ENCODE measurements at places on chromosomes 16 and 17.
A peak's percentile ranks its signal among the peaks of the same experiment; 100 is the strongest.

DNA sequence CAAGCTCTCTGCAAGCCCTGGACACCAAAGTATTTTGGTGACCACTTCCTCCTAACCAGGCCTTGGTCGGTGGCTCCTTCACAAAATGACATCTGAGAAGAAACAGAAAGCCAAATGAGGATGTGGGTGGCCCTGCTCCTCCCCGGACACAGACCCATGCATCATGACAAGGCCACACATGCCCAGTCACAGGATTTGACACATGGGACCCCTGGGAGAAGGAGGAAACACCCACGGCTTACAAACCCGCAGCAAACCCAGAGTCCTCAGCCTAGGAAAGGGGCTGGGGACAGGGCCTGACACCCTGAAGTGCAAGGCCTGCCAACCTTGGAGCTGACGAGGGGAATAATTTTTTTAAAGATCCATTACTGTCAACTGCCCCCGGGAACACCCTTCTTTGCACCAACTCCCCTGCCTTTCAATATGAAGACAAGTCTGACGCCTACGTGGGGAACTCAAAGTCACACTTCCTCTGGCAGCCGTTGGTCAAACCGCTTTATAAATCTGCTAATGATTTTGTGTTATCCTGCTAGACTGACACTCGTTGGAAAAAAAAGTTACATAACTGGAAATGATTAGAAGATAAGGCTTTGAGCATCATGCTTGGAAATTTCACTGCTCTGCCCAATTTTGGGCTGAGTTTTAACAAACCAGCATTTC is 41.3 kb downstream of the GAS7 start:
- peak; percentile 43 for DNase-seq

DNA sequence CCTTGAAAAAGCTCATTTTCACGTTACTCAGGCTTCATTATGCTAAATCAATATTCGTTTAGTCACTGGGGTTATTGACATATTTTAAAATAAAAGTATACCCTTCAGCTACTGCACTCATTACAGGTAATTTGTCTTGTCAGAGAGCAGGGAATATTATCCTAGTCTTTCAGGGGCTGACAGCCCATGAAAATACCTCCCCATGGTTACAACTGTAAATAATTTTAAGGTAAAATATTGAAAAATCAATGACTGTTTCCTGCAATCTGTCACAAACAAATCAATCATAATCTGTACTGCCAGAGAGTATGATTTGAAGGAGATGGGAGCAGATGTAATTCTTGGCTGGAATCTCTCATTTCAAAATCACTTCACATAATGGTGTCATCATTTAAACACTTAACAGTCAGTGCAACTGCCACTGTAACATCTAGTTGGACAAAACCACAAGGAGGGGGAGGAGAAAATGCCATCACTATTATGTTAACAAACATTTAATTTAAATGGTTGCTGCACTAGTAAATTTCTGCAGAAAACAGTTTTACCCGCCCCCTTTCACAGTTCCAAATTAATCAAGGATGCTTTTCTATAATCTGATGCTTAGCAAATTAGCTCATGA is 9.3 kb upstream of the IRX5 start:
- DNase-seq: no peak

DNA sequence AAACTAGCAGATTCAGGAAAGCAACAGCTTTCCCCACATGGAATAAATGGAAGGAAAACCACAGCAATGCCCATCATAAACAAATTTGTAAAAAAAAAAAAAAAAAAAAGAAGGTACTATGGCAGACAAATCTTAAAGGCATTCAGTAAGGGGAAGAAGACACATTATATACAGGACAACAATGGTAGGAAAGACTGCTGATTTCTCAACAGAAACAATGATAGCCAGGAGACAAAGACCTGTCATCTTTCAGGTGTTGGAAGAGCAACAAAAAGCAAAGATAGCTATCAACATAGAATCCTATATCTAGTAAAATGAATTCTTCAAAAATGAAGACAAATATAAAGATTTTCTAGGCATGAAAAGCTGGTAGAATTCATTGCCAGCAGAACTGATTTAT is 65.9 kb downstream of the KCNJ2 start:
- DNase-seq: no peak

DNA sequence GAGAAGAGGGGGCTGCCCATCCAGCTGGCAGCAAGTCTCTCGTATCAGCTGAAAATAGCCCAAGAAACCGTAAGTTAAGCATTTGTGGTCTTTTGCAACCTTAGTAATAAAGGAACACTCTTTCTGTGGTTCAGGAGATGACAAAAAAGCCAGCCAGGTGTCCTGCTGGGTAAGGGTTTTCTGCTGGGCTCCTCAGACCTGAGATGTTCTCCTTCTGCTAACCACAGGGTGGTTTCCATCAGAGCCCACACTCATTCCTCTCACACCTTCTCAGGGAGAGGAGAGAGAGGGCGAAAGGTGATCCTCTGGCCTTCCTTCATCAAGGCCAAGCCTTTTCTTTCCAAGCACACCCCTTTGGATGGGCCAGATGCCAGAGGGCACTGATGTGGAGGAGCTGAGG is 70.7 kb downstream of the TEX14 start:
- no peak for DNase-seq

DNA sequence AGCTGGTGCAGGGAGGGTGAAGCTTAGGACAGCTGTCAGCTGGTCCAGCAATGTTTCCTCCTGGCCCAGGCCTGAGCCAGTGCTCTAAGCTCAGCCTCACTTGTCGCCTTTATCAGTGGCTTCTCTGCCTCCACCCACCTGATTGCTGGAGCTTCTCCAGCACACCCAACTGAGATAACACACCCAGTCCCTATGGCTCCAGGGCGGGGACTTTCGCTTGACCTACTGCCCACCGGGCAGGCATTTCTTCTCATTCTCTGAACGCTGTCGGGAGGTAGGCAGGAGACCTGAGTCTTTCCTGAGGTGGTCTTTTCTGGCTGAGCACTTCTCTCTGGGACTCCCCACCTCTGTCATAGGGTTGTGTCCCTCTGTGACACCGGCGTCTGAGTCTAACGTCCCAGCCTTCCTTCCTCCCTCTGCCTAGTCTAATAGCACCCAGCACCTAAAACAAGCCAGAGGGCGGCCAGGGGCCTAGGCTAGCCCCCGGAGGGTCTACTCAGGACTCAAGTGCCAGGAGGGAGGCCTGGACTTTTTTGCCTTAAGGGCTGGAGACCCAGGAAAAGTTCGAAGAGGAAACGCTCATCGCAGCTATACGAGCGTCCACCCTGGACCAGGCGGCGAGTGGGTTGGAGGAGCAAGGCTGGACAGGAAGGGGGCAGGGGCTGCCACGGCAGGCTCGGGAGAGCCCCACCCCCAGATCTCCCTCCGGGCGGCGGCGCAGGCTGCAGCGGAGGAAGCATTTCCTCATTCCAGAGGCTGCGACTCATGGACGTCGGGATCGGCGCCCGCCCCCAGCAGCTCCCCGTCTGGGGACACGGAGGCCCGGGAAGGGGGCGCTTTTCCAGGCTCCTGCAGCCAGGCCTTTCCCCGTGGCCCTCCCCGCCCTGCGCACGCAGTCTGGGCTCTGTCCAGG is 756 bp downstream of the TAX1BP3 start:
- peak; percentile 9 for DNase-seq

- DNase-seq: no peak
These were observed 1.6 kb downstream of the ITGAE start for GRCh38 chr17:3799181-3799945.
